ENCODE measurements at places on chromosomes 7 and 10.

DNA sequence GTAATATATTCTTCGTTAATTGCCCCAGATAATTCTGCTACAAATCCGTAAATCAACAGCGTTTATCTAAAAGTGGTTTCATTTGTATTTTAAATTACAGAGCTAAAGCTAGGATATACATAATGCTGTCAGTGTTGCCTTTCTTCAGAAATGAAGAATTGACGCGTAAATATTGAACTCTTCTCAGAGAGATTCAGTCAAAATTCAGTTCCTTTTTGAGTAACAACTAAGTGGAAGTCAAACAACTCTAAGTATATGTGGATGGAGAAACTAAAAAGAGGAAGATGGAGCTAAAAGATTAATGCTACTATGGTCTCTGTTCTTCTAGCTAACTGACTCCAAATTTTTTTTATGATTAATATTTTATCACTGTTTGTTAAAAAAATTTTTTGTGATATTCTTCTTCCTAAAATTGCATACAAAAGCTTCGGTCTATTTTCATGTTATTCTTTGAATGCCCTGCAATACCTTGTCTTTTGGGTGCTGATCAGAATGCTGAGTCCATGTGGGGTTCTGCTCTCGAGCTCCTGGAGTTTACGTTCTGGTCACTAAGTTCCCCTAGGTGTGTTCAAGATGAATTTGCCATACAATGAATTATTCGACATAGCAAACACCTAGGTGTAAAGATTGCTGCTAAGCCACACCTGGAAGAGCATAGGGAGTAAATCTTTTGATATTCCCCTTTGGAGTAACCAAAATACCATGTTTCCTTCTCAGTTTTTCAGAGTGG, 20.7 kb downstream of the MDFIC start:
- DNase-seq, result no peak

DNA sequence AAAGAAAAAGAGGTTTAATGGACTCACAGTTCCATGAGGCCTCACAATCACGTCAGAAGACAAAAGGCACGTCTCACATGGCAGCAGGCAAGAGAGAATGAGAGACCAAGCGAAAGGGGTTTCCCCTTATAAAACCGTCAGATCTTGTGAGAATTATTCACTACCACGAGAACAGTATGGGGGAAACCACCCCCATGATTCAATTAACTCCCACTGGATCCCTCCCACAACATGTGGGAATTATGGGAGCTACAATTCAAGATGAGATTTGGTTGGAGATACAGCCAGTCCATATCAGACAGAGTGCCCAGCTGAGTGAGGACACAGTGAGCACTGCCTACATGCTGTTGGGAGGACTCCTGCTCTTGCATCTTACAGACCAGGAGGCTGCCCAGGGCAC, 148.4 kb downstream of the TEX36 start:
- DNase-seq, result no peak

- DNase-seq, result no peak
These were observed 546.8 kb downstream of the LRMDA start for GRCh38 chr10:75978213-75978612.

DNA sequence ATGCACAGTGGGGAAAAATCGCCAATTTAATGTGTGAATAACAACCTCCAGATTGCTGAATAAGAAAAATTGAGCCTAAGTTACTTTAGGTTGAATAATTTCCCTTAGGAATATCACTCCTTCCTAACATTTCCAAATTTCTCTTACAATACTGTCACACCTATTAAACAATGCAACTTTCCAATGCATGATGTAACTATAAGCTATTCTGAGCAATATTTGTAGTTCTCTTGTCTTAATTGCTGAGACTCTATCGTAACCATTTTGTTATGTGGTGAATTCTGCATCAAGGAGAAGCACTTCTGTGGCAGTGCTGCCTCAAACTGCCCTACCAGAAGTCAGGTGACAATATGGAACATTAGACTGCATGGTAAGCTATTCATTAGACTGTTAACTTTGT, 386.7 kb upstream of the LRRN3 start:
- no peak for DNase-seq

DNA sequence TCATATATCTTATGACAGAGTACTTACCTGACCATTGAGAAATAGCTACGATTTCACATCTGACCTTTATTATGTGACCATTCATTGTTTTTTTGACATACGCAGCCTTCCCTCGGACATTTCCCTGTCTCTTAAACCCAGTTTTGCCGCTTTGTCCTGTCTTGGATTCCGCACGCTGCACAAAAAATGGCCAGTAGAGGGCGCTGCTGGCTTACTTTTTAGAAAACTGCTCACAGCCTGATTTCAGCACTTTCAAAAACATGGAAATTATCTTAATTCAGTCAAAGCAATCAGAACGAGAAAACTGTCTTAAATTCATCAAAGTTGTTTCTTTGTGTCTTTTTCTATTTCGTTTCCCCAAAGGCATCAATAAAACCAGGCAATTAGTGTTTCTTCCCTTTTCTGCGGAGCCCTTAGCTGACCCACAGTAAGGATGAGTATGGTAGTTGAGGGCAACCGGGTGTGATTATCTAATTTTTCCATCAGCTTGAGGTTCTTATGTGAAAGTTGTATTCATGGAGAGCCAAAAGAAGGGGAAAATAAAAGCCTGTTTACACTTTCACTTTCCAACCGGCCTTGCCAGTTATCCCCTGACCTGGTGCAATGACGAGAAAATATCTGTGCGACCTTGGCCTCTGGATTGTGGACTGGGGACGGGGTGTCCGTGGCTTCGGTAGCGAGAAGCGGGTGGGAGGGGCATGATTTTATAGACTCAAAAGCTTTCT, 144.4 kb downstream of the DYNC1I1 start:
- peak; percentile 80 for DNase-seq

DNA sequence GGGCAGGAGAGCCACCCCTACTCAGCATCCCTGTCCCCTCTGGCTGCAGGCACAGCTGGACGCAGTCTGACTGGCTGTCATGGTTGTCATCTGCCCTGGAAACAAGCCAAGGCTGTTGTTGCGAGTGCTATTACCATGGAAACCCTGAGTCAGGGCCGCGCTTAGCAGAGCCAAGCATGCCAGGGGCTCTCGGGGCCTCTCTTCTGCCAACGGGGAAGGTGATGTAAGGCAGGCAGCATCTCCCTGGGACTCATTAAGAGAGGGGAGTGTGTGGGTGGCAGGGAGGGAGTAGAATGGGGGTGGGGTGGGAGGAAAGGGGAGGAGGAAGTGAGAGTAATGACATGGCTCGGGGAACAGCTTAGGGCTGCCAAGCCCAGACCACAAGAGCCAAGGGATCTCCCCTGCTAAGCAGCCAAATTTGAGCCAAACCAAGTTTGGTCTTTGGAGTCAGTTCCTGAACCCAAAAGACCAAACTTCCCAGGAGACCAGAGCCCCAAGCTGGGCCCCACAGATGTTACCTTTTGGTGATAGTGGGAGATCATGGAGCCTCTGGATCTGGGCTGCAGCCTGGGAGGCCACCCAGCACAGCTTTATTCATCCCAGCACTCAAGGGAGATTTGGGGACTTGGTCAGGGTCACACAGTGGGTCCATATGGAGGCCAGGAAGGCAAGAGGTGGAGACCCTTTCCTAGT, 67.6 kb downstream of the TMEM130 start:
- DNase-seq, result peak; percentile 54

All from activated CD4-positive, alpha-beta T cell treated with anti-CD3 and anti-CD28 coated beads, Interleukin-2, Interleukin-6, amounts not matched to agents 100 ng/mL and 50 ng/mL, durations not matched to agents 16 hours and 8 hours (primary cell).